8988T (cell line): ENCODE measurements at places on chromosomes 7 and 10.

DNA sequence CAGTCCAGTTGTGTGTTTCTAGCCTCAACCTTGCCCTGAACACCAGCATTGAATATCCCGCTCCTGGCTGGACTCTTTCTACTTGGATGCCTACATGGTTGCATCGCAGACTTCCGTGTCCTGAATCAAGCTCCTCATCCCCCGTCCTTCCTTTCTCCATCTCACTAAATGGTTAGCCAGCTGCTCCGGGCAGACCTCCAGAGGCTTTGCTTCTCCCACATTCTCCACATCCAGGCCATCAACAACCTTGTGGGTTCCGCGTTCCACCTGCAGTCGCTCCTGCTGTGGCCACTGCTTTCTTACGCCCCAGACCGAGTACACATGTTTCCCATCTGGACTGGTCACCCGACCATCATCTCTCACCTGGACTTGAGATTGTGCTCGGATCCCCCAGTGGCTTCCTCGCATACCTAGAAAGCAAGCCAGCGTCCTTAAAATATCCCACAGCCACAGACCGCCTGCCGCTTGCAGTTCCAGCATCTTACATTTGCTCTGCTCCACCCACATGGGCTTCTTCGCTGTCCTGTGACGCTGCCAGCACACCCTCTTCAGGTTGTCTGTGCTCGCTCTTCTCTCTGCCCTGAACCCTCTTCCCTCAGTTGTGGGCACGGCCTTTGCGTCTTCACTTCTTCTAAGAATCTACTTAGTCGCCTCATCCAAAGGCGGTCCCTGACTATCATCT is 25.9 kb downstream of the CELF2 start:
- no peak for DNase-seq

DNA sequence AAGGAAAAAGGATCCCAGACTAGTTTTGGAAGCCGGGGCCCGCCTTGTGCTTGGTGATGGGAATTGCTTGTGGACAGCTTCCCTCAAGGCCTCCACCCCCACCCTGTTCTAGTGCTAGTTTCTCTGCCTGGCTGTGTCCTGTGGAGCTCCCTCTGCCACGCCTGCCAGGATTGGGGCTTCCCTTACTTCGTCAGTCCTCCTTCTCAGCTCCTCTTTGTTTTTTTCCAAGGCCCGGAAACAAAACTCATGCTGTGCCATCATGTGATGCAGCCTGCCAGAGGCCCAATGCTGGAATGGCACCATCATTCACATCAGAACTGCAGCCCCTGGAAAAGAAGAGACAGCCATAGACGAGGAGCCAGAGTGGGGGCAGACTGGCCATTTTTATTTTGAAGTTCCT is 11.2 kb downstream of the YKT6 start:
- DNase-seq = no peak

- DNase-seq = no peak
Measured at GRCh38 chr7:143259765-143260164, 3.5 kb upstream of the GSTK1 start.

DNA sequence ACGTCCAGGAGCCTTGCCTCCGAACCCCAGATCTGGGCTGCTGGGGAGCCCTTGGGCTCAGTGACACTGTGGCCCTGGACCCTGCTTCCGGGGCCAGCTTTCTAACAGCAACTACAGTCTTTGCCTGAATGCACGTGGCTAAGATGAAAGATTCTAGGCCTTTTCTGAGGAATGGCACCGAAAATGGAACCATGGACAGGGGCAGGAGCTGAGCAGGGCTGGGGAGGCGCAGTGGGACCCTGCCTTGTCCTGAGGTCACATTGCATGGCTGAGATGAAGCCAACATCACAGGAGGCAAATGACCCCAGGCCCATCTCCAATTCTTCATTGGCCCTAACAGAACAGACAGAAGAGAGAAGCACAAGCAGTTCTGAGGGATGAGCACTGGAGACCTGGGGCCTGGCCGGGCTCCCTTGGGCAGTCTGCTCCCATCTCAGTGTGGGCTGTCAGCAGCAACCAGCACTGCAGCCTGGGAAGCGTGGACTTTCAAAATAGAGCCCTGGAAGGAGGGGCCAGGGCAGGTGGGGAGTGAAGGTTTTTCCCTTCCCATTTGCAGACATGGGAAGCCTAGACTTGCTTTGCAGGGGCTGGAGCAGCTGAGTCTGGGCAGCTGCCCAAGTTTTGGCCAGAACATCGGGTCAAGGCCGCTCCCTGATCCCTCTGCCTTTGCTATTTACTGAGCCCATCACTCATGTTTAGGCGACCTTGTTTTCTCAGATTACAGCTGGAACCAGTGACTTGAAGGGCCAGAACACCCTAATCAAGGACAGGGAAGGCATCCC is 114.4 kb upstream of the TCERG1L start:
- DNase-seq = no peak

DNA sequence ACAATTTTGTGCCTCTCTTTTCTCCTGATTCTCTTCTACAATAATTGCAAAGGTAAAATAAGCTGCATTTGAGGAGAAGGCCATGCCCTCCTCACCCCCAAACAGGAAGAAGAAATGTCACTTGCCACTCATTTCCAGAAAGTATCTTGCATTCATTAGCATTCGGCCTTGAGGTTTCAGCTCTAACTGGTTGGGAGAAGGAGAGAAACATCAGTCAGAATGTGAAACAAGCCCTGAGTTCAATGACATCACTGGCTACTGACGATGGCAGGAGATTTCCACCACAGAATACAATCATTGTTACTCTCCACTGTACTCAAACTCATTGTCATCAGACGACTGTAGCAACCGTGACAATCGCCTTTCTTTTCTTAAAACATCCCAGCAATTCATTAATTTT is 72.8 kb downstream of the PRKCQ start:
- no peak for DNase-seq

DNA sequence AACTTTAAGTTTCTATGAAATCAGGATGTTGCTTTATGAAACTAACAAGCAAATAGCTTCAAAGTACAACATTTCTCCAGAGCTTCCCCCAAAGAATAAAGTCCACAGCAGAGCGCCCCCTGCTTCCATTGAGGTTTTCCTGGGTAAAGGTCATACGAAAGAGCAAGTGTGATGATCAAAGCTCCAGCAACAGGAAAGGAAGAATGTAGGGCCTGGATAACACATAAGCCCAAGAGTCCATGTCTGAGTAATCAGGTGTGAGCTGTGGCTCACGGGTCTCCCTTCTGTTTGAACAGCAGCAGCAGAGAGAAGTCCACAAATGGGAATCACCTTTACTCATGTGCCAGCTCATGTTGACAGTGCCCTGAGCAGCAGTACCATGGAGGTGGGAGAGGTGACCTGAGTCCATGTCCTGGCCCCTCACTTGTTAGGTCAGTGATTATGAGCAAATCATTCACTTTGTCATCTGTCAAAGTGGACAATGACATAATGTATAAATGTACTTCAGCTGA is 50.5 kb downstream of the MRPL32 start:
- no peak for DNase-seq

DNA sequence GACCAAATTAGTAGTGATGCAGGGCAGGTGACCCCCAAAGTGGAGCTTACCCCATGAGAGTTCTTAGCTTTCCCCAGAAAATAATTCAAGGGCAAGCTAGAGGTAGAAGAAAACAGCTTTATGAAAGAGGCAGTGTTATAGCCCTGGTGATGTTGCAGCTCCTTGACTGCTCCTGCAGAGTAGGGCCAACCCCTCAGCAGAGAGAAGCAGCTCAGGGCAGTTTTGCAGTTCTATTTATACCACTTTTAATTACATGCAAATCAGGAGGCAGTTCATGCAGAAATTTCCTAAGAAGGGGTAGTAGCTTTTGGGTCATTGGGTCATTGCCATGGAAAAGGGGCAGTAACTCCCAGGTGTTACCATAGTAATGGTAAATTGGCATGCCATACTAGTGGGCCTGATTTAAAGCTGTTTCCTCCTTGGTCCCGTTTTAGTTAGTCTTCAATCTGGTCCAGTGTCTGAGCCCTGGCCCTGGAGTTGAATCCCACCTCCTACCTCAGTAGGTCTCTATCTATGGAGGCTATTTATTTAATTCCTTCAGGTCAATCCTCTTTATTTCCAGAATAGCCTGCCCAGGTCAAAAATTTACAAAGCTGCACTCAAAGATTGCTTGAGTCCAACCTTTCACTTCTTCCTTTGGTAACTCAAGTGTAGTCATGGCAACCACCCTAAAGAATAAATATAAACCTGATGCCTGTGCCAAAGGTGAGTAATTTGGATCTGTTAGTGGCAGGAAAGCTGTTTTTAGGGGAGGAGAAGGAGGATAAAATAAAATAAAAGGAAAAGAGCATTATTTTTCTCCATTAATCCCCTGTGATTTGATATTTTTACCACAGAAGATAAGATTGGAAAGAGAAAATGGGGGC is 29.5 kb downstream of the PLXDC2 start:
- no peak for DNase-seq

DNA sequence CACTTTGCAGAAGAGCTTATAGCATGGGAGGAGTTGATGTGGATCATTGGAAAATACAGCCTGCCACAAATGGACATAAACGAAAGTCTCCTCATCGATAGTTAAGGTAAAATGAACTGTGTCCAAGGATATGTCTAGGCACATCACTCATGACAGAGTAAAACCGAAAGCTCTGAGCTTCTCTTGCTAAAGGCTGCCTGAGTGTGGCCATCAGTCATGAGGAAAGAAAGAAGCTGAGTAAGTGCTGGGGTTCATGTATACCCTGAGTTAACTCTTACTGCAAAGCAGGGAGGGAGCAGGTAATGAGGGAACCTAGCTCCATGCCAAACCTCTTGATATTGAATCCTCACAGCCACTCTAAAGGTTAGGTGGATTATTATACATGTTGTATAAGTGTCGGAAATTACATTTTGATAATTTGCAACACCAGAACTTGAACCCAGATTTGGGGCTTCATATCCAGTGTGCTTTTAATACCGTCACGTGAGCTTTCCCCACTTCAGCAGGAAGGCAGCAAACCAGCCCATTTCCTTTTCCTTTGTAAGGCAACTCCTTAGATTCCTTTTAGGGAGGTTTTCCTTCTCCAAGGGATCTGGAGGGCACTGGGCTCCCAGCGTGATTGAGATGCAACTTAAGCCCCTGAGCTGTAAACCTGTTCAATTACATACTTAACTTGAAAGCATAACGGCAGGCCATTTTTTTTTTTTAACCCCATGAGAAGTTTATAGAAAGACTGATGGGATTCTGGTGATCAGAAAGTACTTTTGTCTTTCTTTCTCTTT is 215.0 kb downstream of the PHF14 start:
- DNase-seq = no peak
